Mesothelial cell of epicardium (in vitro differentiated cells): ENCODE measurements at places on chromosomes 2 and 18.

DNA sequence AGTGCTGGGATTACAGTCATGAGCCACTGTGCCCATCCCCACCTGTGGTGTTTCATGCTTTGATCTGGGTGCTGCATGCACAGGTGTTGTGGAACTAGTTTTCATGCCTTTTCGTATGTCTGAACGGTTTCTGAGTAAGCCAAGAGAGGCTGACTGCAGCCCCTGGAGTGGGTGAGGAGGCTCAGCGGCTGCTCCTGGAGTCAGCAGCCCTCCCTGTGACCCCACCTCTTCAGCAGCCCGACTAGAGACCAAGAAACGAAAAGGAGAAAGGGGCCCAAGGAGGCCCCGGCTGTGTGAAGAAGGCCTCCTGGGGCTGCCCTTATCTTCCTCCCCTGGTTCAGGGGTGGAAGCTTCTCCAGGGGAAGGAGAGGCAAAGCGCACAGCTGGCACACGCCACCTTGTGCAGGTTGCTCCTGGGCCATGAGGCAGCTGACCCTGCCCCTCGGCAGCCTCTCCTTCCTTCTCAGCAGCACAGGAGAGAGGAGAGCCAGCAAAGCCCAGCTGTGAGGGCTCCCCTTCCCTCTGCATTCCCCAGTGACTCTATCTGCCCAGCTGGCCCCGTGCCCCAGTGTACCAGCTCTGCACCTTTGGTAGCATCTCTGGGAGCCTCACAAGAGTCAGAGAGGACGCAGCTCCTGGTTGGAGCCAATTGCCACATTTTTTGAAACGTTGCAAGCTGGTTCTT, 182.5 kb upstream of the HS6ST1 start:
- H3K27ac ChIP-seq = no peak overlapping the region
- H3K27me3 ChIP-seq = no peaks in the 10 kb centered on the region
- H3K4me1 ChIP-seq = peaks cover 62% of the 10 kb centered on the region
- no peaks in the 10 kb centered on the region for H3K36me3 ChIP-seq

- H3K27ac ChIP-seq = no peak overlapping the region
- no peak overlapping the region for H3K4me3 ChIP-seq
- no peaks in the 10 kb centered on the region for H3K4me1 ChIP-seq
- H3K36me3 ChIP-seq = no peaks in the 10 kb centered on the region
- no peak for DNase-seq
Measured at GRCh38 chr2:155368934-155369333, 670.4 kb downstream of the KCNJ3 start.

- H3K36me3 ChIP-seq = peaks cover 7% of the 10 kb centered on the region
- H3K27ac ChIP-seq = no peak overlapping the region
- DNase-seq = no peak
- H3K27me3 ChIP-seq = no peaks in the 10 kb centered on the region
- H3K4me1 ChIP-seq = peaks cover 15% of the 10 kb centered on the region
- H3K4me3 ChIP-seq = no peak overlapping the region
Measured at GRCh38 chr2:27885234-27885633, 5.0 kb downstream of the RBKS start.

- no peaks in the 10 kb centered on the region for H3K36me3 ChIP-seq
- H3K27ac ChIP-seq = no peak overlapping the region
- no peaks in the 10 kb centered on the region for H3K27me3 ChIP-seq
- H3K4me1 ChIP-seq = peaks cover 7% of the 10 kb centered on the region
- no peak for DNase-seq
Measured at GRCh38 chr18:57839942-57840381, 36.8 kb upstream of the ATP8B1 start.

GRCh38 chr2:214699236-214699635, 110.2 kb downstream of the BARD1 start:
- H3K27me3 ChIP-seq = no peaks in the 10 kb centered on the region
- no peak overlapping the region for H3K4me3 ChIP-seq
- no peak for DNase-seq
- H3K4me1 ChIP-seq = peaks cover 4% of the 10 kb centered on the region

- DNase-seq = no peak
- H3K27me3 ChIP-seq = no peaks in the 10 kb centered on the region
- peaks cover 4% of the 10 kb centered on the region for H3K36me3 ChIP-seq
- H3K4me3 ChIP-seq = no peak overlapping the region
- H3K4me1 ChIP-seq = no peaks in the 10 kb centered on the region
Measured at GRCh38 chr2:128995086-128995485, 676.4 kb upstream of the HS6ST1 start.

DNA sequence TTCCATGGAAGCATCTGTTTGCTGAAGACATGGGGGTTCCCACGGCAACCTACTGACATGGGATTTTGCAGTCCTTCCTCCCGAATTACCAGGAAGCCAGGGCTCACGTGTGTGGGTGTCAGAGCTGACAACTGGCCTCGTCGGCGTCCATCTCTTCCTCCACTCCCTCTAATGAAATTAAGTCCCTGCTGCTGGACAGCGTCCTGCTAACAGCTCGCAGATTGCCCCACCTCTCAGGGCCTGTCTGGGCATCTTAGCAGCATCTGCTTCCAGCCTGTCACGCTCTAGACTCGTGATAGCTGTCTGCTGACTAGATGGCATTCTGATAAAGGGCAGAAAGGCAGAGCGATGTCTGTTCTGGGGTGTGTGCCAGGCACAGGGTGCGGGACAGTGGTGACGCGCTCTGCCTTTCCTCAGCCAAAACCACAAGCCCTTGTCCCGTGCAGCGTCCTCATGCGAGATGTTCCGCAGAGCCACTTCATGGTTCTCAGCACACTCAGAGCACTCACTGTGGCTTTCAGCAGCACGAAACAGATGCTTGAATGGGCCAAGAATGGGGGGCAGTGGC, 161.1 kb downstream of the ARL4C start:
- peaks cover 15% of the 10 kb centered on the region for H3K4me1 ChIP-seq
- H3K36me3 ChIP-seq = no peaks in the 10 kb centered on the region
- H3K4me3 ChIP-seq = no peak overlapping the region
- no peaks in the 10 kb centered on the region for H3K27me3 ChIP-seq
- H3K27ac ChIP-seq = peak overlapping the region; percentile 43

DNA sequence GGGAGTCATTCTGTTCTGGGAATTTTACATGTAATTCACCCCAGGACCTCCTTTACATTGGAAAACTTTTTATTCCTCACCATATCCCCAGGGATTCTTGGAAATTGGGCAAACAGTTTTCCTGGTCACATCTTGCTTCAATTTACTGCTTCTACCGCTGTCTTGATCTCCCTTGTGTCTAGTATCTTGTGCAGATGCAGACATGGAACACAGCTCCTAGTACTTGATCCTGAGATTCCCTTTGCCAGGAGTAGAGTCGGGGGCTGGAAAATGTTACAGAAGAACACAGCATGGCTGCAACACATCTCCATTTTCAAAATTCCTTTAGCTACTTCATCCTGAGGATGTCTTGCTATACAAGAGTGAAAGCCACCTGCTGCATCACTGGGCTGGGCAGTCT, 472.8 kb downstream of the PLCL1 start:
- no peak overlapping the region for H3K4me3 ChIP-seq
- peaks cover 26% of the 10 kb centered on the region for H3K4me1 ChIP-seq
- DNase-seq = no peak
- H3K27me3 ChIP-seq = peaks cover 14% of the 10 kb centered on the region
- no peak overlapping the region for H3K27ac ChIP-seq

GRCh38 chr2:128513961-128514283, 195.3 kb upstream of the HS6ST1 start:
- no peaks in the 10 kb centered on the region for H3K27me3 ChIP-seq
- no peak overlapping the region for H3K27ac ChIP-seq
- H3K4me1 ChIP-seq = no peaks in the 10 kb centered on the region
- no peaks in the 10 kb centered on the region for H3K36me3 ChIP-seq
- no peak overlapping the region for H3K4me3 ChIP-seq

DNA sequence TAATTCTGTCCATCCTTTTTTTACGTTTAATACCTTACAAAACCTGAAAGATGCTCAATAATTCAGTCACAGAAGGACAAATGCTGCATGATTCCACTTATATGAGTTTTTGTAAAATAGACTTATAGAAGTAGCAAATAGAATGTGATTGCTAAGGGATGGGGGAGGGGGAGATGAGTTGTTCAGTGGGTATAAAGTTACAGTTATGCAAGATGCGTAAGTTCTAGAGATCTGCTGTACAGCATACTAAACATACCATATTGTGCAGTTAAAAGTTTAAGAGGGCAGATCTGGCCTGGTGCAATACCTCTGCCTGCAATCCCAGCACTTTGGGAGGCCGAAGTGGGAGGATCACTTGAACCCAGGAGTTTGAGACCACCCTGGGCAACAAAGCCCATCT, 78.8 kb downstream of the TET3 start:
- peaks cover 8% of the 10 kb centered on the region for H3K4me1 ChIP-seq
- H3K27me3 ChIP-seq = no peaks in the 10 kb centered on the region
- no peak overlapping the region for H3K27ac ChIP-seq
- no peak for DNase-seq

DNA sequence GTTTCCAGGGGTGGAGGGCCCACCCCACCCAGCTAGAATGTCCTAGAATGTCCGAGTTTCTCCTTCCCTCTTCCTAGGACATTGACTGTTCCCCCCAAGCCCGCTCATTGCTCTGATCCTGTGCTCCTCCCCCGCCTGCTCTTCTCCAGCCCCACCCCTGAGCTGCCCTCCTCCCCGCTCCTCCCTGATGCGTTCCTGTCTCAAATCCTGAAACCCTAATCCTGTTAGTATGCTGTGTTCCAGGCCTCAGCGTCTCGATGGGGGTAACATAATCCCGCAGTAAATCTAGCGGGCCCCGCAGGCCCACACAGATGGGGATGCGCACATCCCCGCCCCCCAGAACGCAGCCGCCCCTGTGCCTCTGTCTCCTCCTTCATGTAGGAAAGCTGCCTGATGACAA, 51.3 kb downstream of the NRP2 start:
- H3K27me3 ChIP-seq = no peaks in the 10 kb centered on the region
- H3K27ac ChIP-seq = peak overlapping the region; percentile 96
- peaks cover 46% of the 10 kb centered on the region for H3K4me1 ChIP-seq
- DNase-seq = no peak
- no peak overlapping the region for H3K4me3 ChIP-seq

DNA sequence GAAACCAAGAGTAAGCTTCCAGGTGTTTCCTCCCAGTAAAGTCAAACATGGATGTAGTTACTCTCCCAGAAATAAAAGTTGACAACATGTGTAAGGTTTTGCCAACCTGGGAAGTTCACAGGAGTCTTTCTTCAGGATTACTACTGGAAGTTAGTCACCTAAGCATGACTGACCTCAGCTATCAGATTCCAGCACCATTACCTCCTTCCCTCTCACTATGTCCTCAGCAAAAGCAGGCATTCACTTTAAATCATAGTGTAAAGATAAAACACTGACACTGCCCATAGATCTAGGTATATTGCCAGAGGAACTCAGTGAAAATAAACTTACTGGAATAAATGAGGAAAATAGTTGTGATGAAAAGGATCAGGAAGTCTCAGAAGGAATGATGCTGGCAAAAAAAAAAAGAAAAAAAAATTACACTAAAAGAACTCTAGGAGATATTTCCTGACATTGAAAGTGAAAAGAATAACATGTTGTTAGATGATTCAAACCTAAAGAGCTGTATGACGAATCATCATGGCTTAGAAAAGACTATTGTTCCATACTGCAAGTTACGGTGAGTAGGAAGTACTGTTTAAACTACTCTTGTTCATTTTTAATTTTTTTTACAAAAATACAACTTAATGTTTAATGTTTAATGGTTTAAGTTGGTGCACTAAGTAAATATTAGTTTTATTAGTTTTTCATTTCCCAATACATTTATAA, 484.5 kb upstream of the ZNF804A start:
- H3K4me1 ChIP-seq = no peaks in the 10 kb centered on the region
- H3K27ac ChIP-seq = peak overlapping the region; percentile 2
- H3K4me3 ChIP-seq = no peak overlapping the region
- DNase-seq = no peak
- H3K27me3 ChIP-seq = no peaks in the 10 kb centered on the region

DNA sequence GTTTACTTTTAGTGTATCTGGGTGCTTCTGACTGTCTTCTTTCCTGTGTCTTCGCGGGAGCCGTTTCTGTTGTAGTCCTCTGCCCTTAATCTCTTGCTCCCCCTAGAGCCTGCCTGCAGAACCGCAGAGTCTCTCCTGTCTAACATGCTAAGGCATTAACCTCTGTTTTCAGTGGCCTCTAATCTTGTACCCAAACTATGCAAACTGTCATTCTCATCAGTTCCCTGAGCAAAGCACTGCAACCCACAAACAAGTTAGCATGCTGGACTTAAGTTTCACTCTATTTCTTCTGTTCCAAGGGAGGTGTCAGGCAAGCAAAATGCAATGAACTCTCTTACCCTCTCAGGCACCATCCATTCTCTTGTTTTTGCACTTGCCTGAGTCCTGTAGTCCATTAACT, 138.4 kb downstream of the OTX1 start:
- H3K4me3 ChIP-seq = no peak overlapping the region
- no peak for DNase-seq
- no peak overlapping the region for H3K27ac ChIP-seq
- no peaks in the 10 kb centered on the region for H3K27me3 ChIP-seq
- H3K36me3 ChIP-seq = peaks cover 17% of the 10 kb centered on the region

DNA sequence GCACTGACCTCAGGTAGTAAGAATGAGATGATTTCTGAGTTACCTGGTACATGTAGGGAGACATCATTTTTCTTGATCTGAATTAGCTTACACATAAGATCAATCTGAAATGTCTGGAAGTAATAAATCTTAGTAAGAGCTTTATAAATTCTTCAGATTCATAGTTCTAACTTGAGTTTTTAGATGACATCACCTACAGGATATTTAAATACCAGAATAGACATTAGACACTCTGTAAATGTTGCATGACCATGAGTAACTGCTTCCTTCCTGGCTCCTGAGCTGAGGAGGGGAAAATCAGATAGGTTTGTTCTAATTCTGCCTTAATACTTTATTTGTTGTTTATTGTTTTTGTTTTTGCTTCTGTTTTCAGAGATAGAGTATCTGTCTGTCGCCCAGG, 181.8 kb downstream of the PHLPP1 start:
- H3K27ac ChIP-seq = peak overlapping the region; percentile 66
- peaks cover 37% of the 10 kb centered on the region for H3K4me1 ChIP-seq
- no peak for DNase-seq
- no peaks in the 10 kb centered on the region for H3K27me3 ChIP-seq
- H3K36me3 ChIP-seq = peaks cover 25% of the 10 kb centered on the region
- no peak overlapping the region for H3K4me3 ChIP-seq

DNA sequence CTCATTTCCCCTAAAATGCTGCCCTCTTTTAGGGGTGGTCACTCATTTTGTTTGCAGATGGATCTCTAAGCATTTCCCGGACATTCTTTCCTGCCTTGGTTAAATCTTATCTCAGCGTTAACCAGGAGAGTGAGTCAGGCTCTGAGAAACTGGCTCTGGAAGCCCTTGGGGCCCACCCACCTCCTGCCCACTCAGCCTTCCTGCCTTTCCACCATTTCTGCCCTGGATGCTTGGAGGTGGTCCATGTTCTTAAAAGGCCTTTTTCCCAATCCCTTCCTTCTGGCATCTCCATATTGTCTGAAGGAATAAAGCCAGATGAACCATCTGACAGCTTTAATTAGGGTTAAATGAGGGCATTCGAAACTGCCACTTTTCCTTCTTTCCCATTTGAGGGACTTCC, 9.5 kb downstream of the HK2 start:
- H3K27ac ChIP-seq = no peak overlapping the region
- no peak overlapping the region for H3K4me3 ChIP-seq
- no peaks in the 10 kb centered on the region for H3K27me3 ChIP-seq
- peaks cover 2% of the 10 kb centered on the region for H3K36me3 ChIP-seq
- no peak for DNase-seq

- peaks cover 43% of the 10 kb centered on the region for H3K4me1 ChIP-seq
- DNase-seq = no peak
Measured at GRCh38 chr2:213119061-213119809, 32.2 kb downstream of the IKZF2 start.

- no peak overlapping the region for H3K4me3 ChIP-seq
- no peak overlapping the region for H3K27ac ChIP-seq
- peaks cover 12% of the 10 kb centered on the region for H3K4me1 ChIP-seq
Measured at GRCh38 chr2:48601349-48601748, 16.3 kb upstream of the GTF2A1L start.

GRCh38 chr2:212264187-212264586, 274.4 kb downstream of the ERBB4 start:
- no peak for DNase-seq
- peaks cover 2% of the 10 kb centered on the region for H3K36me3 ChIP-seq
- no peak overlapping the region for H3K4me3 ChIP-seq
